Stimulated activated CD4-positive, alpha-beta T cell treated with anti-CD3 and anti-CD28 coated beads, Interleukin-12 subunit alpha, Interleukin-12 subunit beta, amount 100 ng/mL, for 24 hours (primary cell): ENCODE measurements at places on chromosomes 3 and 15.

DNA sequence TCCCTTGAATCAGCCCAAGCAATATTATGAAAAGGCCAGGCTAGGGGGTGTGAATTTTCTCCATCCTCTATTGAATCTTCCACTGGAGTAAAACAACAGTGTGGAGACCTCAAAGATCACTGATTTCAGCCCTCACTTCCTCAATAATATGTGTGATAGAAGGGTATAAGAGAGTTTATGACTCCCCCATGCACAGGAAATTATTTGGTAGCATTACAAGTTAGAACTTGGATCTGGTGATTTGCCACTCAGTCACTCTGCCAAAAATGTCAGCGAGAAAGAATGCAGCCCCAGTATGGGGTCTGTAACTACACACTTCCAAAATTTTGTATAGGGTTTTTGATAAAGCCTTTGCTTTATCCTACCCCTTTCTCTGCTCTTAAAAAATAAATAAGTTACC, 81.0 kb upstream of the KCNMB2 start:
- DNase-seq = no peak

DNA sequence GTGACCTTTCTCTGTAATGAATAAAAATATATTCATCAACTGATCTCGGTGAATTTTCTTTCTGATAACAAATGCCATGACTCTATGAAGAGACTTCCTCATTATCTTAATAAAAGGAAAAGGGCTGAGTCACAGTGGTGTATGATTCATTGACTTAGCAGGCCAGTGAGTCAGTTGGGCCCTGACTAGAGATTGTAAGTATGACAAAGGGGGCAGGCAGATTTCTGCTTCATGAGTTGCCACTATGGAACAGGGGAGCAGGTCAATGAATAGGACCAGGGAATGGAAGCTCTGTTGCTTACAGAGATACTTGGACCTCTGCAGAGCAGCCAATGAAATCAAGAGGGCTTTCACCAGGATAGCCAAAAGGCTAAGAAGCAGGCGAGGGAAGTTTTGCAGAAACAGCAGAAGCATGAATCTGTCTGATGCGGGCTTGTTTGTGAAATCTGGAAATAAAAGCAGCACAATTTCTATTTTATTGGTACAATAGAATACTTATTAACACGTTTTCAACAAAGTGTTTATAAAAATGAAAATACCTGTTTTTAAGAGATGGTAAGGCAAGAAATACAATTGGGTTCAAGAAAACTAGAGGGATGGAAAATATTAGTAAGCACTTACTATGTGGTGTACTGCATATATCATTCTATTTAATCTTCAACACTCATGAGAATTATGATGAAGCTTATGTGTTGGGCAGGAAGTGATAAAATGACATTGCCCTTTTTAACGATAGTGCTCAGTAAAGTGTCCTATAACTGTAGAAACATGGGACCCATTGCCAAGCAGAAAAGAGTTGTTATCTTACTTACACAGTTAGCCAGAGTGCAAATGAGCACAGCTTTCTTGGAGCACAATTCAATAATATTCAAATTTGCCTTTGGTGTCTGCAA, 169.8 kb upstream of the MYRIP start:
- no peak for DNase-seq

- DNase-seq = no peak
Measured at GRCh38 chr3:57151021-57151449, 14.1 kb downstream of the IL17RD start.

- no peak for DNase-seq
Measured at GRCh38 chr15:92629276-92629974, 26.1 kb downstream of the FAM174B start.

- no peak for DNase-seq
Measured at GRCh38 chr15:46622851-46623250, 988.0 kb downstream of the SQOR start.

DNA sequence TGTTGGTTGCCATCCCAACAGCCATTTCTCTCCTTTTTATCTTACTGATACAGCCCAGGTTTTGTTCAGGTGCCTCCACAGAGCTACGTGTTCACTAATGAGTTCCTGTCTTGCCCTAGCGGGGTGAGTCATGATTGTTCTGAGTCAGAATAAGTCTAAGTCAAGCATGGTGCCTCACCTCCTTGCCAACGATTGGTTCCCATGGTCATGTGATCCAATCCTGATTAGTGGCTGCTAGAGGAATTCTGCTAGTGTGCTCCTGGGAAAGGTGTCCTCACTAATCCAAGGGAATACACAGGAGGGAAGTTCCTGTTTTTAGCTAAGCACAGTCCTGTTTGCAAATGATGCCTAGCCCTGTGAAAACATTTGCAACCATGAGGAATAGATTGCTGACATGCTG, 99.8 kb downstream of the NSUN3 start:
- no peak for DNase-seq

DNA sequence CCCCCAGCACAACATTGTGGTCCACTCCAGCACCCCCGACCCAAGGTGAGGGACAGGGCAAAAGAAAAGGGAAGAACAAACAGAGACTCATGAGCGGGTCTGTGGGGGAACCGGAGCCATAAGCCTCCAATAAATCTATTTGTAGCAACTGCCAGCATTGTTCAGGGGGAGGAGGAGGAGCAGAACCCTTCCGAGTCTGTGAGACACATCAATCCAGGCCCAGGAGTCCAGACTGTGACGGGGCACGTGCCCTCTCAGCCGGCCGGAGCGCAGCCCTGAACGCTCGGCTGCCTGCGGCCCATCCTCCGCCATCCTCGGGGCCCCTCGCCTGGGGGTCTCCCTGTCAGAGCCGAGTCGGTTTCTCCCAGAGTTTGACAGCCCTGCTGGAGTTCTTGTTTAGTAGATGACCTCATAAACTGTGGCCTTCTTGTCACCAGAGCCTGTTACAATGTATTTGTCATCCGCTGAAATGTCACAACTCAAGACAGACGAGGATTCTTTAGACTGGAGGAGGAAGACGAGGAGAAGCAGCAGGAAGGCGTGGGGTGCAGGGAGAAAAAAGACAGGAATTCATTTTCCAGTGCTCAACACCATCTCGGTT, 47.9 kb downstream of the TLE3 start:
- DNase-seq = no peak

DNA sequence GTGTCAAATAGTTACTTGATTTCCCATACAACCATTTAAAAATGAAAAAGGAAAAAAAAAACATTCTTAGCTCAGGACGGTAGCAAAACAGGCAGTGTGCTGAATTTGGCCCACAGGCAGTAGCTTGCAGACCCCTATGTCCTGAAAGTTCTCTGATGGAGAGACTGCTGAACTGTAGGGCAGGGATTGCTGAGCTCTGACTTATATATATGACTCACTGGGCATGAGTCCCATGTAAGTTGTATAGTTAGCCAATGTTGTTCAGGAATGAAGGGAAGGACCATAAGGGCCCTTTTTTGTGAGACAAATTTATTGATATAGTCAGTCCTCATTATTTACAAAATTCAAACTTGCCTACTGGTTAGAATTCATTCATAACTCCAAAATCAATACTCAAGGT, 36.9 kb upstream of the FRMD4B start:
- DNase-seq = no peak

- DNase-seq = no peak
Measured at GRCh38 chr3:126970101-126970500, 12.8 kb upstream of the PLXNA1 start.

DNA sequence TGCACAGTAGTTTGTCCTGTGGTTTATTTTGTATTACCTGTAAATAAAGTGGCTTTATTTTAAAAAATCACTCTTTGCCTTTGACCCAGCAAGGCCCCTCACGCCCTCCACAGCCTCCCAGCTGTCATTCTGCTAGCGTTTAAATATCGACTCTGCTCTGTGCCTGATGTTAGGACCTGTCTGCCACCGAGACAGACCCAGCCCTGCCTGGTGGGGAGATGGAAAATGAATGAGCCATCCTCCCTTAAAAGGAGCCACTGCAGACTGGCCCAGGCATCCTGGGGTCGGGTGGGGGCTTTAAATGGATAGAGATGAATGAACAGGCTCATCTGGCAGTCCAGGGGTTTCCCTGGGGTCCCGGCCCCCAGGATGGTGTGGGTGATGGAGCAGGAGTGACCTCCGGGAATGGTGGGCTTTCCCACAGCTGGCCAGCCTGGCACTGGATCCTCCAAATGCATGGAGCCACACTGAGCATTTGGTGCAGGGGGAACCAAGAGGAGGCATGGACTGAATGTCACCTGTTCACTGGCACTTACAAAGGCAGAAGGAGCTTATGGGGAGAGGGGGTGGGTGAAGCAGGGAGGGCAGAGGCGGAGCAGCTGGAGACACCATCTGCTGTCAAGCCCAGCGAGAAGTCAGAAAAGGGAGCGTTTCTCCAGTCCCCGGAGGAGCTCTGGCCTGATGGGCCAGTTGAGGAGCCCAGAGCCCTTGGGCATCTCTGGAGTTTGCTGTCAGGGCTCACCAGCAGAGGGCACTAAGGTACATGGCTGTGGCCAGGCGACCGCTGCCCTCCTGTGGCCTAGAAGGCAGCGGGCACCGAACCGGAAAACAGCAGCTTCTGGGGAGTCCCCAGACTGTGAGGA, 11.9 kb downstream of the GRM2 start:
- peak; percentile 20 for DNase-seq

- DNase-seq = no peak
Measured at GRCh38 chr3:134928392-134928791, 133.3 kb downstream of the EPHB1 start.

DNA sequence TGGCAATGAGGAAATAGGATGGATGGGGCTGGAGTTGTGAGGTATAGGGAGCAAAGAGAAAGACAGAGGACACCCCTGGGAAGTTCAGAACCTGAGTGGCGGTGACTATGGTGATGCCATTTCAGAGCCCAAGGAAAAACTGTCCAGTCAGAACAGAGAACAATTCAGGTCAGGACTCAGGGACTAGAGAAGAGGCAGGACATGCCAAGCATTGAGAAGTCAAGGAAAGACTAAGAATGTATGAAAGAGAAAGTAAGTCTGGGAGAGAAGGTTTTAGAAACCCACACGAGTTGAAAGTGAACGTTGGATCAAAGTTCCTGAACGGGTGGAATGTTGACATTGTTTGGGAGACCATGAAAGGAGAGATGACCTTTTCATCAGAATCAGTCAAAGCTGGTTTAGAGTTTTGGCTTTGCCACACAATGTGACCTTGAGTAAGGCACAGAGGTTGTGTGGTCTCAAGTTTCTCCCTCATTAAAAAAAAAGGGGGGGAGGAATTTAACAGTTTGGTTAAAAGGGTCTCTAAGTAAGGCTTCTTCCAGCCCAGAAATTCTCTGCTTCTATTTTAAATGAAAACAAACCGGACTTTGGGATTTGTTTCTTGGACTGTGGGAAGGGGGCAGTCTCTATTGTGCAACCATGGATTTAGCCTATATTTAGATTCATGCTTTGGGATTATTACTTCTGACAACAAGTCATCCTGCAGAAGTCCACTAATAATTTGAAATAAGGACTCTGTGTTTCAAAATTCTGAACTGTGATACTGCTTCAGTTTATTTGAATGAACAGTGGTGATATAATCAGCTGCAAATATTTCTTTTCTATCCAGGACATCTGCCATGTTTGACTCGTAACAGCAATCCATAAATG, 315.9 kb upstream of the TBL1XR1 start:
- no peak for DNase-seq

DNA sequence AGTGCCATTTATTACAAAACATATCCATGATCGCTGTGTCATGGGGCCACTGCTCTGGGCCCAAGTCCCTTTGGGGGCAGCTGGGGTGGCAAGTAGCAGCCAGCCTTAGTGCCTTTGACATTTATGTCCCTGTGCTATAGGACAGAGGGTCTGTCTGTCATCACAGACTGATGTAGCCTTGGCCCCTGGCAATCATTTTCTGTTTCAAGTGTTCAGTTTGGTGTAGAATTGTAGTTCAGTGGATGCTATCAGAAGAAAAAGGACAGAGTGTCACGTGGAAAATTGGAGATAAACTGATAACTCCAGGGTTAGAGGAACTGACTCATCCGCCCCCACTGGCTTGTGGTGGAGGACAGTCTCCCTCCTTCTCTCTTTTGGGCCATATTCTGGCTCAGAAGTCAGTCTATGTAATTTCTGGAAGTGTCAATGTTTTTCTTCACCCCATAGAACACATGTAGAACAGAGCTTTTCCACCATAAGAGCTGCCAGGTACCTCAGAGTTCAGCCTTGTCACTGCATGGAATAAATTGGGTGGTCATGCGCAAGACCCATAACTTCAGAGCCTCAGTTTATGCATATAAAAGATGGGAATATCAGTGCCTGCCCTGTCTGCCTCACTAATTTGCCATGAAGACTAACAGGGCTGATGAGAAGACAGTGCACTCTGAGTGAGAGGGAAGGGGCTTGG, 4.5 kb upstream of the MRPS22 start:
- no peak for DNase-seq

DNA sequence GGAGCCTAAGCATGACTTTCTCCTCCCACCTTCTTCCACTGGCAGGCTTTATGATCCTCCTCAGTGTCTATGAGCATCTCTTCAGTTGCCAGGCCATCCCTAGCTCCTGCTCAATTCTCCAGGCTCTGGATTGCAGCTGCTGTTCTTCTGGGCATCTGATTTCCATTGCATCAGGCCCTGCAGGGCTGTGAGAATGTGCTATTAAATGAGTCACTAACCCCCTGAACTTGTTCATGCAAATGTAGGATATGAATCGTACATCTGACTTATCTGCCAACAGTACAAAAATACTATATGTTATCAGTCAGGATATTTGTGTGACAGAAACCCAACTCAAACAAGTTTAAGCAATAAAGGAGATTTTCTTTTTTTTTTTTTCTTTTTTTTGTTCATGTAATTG, 11.9 kb downstream of the GPR176 start:
- no peak for DNase-seq

GRCh38 chr15:71660501-71660900, 149.9 kb upstream of the NR2E3 start:
- no peak for DNase-seq

GRCh38 chr3:37056826-37057225, 63.5 kb downstream of the MLH1 start:
- no peak for DNase-seq

DNA sequence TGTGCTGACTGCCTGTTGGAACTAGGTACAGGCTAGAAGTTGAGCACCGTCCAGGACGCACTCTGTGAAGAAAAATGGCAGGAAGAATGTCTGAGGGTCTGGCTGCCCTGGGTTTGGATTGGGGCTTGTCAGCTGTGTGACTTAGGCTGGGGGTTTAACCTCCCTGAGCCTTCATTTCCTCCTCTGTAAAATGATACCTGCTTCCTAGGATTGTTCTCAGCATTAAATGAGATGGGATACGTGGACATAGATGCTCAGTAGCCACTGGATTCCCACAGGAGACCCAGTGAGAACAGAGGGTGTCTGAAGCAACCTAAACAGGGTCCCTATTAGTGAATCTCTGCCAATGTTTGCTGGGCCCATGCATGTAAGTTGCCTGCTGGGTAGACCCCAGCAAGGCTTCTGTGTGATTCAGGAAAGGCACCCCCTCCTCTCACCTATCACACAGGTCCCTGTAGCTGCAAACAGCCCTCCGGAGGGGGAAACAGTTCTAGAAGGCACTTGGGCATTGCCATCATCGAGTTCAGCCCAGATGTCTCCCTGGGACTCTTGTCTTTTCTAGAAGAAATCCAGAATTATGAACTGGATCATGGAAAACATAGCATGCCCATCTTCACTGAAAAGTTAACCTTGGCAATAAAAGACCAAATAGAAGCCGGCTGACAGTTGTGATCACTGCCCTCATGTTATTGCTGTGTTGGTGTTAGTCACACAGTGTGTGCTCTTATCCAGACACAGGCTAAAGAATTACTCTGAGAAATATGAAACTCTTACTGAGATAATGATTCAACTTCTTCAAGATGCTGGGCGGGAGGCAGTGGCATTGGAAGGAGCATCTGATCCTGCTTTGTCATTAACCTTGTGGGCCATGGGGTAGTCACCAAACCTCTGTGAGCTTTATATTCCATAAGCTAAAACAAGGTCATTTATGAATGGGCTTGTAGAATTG, 64.5 kb downstream of the SMAD6 start:
- DNase-seq = no peak
